ENCODE measurements at places on chromosomes 13 and 19.

DNA sequence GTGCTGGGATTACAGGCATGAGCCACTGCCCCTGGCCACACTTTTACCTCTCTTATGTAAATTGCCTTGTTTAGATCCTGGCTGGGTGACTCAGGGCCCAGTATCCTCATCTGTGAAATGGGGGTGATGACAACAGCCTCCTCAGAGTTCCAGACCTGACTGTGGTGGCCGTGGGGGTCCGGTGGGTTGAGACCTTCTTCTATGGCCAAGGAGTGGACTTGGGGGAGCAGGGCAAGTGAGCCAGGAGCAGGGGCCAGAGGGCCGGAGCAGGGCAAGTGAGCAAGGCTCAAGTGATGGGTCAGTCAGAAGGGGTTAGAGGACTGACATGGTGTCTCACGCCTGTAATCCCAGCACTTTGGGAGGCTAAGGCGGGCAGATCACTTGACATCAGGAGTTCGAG is 28.7 kb upstream of the ADGRE5 start:
- DNase-seq: no peak

GRCh38 chr19:44141191-44142058 is at the start of gene ZNF234:
Gene ZNF234 (plus strand): TSS chr19:44141554. CDS start chr19:44144633, 3,079 bp downstream.
- peak; percentile 87 for DNase-seq

- DNase-seq: no peak
Measured at GRCh38 chr13:98706446-98707110, 45.9 kb downstream of the SLC15A1 start.

- DNase-seq: peak; percentile 79
Measured at GRCh38 chr19:7701654-7702457, at the start of gene FCER2. Gene FCER2 (minus strand): TSS chr19:7702131. CDS start chr19:7699760, 2,371 bp downstream.

GRCh38 chr19:12085074-12085818 is 20.7 kb downstream of the ZNF844 start:
- no peak for DNase-seq

DNA sequence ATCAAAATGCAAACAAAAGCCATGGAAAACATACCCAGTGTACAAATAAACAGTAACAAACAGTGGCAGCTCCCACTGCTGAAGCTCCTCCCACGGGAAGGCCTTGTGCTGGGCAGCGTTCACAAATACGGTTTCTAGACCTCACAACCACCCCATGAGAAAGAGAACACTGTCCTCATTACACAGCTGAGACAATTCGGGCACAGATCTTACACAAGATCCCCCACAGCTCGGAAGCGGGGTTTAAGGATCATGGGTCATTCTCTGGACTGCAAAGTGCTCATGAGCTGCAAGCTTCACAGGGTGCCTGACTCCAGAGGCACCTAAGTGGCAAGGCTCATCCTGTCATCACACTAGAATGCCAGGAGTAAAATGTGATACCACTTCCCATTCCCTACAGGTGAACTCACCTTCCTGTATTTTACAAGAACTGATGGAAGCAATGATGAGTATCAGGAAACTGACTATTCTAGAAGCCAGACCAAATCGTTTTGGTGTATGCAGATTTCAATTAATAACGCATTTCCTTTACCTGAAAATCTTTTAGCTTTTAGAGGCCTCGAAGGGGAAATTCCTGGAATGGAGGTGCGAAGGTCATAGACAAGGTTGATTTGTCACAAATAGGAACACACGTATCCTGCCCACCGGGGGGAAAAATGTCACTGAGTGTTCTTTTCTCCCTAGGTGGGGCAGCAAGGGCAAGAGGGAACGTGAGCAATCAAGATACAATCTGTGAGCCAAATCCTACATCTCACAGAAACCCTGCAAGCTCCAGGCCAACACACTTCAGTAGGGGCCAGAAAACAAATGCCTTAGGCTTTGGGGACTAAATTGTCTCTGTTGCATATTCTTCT is 41.2 kb downstream of the STK24 start:
- no peak for DNase-seq

GRCh38 chr19:1533510-1534150 is 9.8 kb downstream of the PLK5 start:
- no peak for DNase-seq

DNA sequence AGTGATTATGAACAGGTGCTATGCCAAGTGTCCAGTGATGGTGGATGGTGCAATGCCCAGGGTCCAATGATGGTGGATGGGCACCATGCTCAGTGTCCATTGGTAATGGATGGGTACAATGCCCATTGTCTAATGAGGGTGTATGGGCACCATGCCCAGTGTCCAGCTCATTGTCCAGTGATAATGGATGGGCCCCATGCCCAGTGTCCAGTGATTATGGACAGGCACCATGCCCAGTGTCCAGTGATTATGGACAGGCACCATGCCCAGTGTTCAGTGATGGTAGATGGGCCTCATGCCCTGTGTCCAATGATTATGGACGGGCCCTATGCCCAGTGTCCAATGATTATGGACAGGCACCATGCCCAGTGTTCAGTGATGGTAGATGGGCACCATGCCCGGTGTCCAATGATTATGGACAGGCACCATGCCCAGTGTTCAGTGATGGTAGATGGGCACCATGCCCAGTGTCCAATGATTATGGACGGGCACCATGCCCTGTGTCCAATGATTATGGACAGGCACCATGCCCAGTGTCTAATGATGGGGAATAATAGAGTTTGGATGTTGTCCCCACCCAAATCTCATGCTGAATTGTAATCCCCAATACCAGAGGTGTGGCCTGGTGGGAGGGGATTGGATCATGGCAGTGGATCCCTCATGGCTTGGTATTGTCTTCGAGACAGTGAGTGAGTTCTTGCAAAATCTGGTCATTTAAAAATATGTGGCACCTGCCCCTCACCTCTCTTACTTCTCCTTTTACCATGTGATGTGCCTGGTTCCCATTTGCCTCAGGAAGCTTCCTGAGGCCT is 87.8 kb downstream of the ANKRD10 start:
- no peak for DNase-seq

- DNase-seq: peak; percentile 27
Measured at GRCh38 chr13:28679628-28680027, 20.7 kb downstream of the POMP start.

DNA sequence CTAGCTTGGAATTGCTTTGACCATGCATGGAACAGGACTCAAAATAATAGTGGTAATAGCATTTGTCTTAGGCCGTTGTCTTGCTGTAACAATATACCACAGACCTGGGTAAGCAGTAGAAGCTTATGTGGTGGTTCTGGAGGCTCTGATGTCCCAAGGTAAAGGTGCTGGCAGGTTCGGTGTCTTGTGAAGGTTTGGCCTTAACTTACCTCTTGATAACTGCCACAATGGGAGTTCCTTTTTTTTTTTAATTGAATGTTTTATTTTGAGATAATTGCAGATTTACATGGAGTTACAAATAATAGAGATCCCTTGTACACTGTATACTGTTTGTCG is 5.8 kb downstream of the RPL21 start:
- no peak for DNase-seq

GRCh38 chr19:2475018-2475701 is 767 bp upstream of the GADD45B start:
- peak; percentile 79 for DNase-seq

GRCh38 chr13:109758937-109759480 is 27.4 kb downstream of the IRS2 start:
- no peak for DNase-seq

GRCh38 chr13:99663908-99664307 is 162.6 kb downstream of the TM9SF2 start:
- no peak for DNase-seq

DNA sequence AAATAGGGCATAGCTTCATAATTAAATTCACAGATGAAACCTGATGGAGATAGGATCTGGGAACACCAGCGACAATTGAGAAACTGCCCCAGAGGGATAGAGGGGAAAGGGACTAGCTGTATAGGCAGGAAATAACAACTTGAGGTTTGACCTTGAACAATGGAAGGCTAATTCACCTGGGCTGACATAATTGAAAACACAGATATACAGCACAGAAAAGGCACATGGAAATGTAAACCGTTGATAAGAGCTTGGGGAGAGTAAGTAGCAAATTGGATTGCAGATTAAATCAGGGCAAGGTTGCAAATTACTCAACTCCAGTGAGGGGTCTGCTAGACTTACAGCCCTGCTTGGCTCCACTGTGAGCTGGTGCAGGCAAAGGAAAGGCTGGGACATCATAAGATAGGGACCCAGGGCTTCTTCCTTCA is 246.7 kb downstream of the DLEU7 start:
- DNase-seq: no peak

- no peak for DNase-seq
Measured at GRCh38 chr13:109074853-109075252, 445.4 kb downstream of the MYO16 start.

GRCh38 chr13:64540976-64541375 is 2689.2 kb downstream of the PCDH9 start:
- DNase-seq: no peak

DNA sequence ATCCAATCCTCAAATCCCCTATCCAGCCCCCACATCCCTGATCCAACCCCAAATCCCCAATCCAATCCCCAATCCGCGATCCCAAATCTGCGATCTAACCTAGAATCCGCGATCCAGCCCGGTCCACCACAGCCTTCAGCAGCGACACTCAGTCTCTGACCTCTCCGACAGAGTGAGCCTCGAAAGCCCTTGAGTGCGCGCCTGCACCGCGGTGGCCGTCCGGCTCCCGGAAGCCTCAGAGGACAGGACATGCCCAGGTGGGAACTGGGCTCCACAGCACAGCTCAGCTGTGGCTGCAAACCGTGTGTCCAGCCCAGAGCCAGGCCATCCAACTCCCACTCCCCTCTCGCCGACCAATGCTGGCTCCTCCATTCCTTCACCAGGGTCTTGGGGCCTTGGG is 48.8 kb upstream of the C1QTNF9B start:
- DNase-seq: no peak

DNA sequence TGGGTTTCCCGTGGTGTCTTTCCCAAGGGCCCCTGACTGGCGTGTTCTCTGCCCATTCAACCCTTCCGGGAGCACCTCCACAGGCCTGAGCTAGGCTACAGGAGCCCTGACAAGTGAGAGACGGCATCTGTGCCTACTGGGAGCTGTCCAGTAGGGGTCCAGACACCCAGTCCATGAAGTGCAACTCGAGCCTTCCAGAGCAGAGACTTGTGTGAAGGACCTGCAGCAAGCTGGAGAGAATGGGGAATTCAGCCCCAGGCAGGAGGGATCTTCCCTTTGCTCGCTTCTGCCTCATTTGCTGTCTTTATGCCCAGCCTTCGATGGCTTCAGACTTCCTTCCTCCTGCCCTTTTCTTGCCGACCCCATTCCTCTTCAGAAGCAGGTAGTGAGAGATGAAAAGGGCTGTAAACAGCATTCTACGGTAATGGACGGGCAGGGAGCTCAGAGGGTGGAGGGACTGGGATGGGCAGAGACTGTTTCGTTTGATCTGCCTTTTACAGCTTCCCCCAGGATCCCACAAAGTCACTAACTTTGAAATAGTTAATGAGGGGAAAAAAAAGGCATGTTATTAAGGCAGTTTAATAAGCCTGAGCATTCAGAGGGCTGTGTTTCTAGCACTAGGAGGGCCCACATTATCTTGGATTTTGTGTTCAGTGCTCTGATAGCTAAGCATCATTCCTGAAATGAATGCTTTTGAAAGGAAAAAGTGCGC is 327.6 kb downstream of the FGF9 start:
- no peak for DNase-seq

- no peak for DNase-seq
Measured at GRCh38 chr13:99408703-99409000, 92.6 kb upstream of the TM9SF2 start.

DNA sequence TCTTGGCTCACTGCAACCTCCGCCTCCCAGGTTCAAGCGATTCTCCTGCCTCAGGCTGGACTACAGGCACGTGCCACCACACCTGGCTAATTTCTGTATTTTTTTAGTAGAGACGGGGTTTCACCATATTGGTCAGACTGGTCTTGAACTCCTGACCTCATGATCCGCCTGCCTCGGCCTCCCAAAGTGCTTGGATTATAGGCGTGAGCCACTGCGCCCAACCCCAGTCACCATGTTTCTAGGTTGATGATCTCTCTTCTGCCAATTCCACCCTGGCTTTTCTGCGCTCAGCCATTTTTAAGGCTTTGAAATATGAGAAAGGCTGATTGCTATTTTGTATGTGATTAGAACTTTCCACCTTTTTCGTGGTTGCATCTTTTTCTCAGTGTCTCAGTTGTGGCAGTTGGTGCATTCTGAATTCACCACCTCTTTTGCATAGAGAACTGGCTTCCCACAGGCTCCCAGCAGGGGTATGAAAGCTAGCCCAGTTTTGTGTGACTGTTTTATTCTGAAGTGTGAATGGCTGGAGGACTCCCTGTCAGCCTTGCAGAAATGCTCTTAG is 15.5 kb downstream of the CEACAM1 start:
- peak; percentile 71 for DNase-seq

DNA sequence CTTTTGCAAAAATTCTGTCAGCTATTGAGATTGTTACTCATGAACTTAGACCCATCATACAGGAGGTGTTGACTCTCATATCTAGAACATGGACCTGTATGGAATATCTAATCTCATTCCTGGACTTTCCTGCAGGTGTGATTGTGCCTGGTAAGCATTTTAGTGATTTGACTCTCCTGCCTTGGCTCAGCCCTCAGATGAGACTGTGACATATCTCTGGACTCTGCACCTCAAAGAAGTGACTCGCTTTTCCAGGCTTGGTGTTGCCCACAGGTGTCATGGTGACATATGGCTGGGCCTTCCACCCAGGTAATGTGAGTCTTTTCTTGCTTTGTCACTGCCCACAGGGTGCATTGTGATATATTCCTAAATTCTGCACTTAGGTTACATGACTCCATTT is 17.8 kb upstream of the ZNF726 start:
- DNase-seq: no peak

DNA sequence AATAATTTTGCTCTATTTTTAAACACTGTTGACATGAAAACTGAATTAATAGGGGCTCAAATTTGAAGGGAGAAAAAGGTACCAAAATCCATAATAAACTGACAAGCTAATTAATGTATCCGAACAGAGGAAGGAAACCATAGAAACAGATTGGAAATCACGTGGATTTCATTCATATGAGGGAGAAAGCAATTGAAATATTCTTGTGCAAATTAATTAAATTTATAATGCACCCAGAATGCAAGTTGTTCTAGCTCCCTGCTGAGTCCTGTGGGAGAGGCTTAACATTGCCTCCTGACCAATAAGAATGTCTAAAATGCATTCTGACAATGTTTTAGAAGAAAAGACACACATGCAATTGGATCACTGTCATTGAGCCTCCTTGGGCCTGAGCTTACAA is 17.7 kb upstream of the SERPINE3 start:
- no peak for DNase-seq
